ENCODE measurements at places on chromosomes 3 and 15. TPM values are rescaled to one million over a fixed set of nuclear protein-coding genes. Genes with fewer than 3 reads are reported as not detected.

LRRC2 gene
- 7.5 TPM for total RNA-seq

ERICH6 gene
- total RNA-seq = 0.19 TPM

SLC15A2 gene
- total RNA-seq = 21.8 TPM

DNA sequence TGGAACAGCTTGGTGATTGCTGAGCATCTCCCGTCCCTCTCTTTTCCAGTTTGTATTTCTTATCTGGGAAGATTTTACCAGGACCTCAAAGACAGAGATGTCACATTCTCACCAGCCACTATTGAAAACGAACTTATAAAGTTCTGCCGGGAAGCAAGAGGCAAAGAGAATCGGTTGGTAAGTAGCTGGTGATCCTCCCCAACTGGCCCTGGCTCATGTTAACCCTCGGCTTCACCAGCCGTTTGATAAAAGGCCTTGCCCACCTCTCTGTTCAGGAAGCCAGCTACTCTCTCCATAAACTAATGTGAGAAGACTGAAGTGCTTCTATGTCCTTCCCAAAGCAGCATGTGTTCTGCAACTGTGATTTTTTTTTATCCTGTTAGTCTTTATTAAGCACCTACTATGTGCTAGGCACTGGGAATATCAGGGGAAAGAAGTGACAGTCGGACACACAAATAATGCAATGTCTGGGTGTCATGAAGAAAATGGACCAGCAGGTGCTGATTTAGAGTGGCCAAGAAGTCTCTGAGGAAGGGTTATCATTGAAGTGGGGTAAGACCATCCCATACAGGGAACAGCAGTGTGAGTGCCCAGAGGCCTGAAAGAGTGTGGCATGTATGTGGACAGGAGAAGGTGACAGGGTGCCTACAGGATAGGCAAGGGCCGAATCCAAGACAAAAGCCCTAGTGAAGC is 1.2 kb downstream of the MANF start:
- DNase-seq = no peak
- peaks cover 27% of the 10 kb centered on the region for H3K4me1 ChIP-seq
- no peaks in the 10 kb centered on the region for H3K27me3 ChIP-seq
- no peak overlapping the region for H3K27ac ChIP-seq
- H3K4me3 ChIP-seq = peak overlapping the region; percentile 73

GRCh38 chr15:86541540-86541939 is 461.9 kb downstream of the AGBL1 start:
- no peaks in the 10 kb centered on the region for H3K36me3 ChIP-seq
- no peaks in the 10 kb centered on the region for H3K4me1 ChIP-seq
- H3K4me3 ChIP-seq = no peak overlapping the region

- no peaks in the 10 kb centered on the region for H3K36me3 ChIP-seq
- DNase-seq = no peak
- H3K27ac ChIP-seq = no peak overlapping the region
These were observed 559.4 kb upstream of the KCNMB2 start for GRCh38 chr3:177976866-177977265.

DNA sequence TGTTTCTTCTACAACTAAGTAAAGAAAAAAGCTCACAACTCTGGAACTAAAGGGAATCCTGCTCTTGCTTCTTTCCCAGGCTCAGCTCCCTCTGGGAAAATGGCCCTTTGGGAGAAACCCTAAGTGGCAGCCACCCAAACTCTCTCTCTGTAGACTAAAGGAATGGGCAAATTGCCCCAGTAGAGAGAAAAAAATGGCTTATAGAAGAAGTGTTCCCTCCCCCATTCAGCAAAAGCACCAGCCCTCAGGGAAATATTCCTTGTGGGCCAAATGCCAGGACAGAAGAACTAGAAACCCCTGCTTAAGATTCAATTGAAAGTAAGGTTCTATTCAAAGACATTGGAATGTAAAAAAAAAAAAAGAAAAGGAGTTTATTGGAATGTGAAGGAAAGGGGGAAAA is 603.7 kb upstream of the ALCAM start:
- H3K36me3 ChIP-seq = no peaks in the 10 kb centered on the region
- no peak overlapping the region for H3K4me3 ChIP-seq
- no peaks in the 10 kb centered on the region for H3K27me3 ChIP-seq
- H3K4me1 ChIP-seq = no peaks in the 10 kb centered on the region
- no peak overlapping the region for H3K27ac ChIP-seq
- peak; percentile 40 for DNase-seq
